ENCODE measurements at places on chromosomes 3 and 15.
A peak's percentile ranks its signal among the peaks of the same experiment; 100 is the strongest.

DNA sequence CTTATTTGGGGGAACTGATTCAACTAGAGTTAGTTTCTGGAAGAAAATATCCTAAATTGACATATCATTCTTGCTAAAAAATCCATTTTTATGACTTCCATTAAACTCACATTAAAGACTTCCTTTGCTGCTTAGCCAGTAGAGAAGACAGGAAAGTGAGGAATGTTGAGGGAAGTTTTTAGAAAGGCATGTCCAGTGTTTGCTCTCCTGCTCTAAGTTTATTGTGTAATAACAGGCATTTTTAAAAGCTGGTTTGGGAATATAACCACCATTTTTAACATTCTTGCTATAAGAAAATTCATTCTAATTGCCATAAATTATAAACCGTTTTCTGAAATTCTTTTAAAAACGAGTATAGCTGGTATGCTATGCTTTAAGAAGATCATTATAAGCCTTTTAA, 428.0 kb downstream of the RAP2B start:
- DNase-seq, result no peak

DNA sequence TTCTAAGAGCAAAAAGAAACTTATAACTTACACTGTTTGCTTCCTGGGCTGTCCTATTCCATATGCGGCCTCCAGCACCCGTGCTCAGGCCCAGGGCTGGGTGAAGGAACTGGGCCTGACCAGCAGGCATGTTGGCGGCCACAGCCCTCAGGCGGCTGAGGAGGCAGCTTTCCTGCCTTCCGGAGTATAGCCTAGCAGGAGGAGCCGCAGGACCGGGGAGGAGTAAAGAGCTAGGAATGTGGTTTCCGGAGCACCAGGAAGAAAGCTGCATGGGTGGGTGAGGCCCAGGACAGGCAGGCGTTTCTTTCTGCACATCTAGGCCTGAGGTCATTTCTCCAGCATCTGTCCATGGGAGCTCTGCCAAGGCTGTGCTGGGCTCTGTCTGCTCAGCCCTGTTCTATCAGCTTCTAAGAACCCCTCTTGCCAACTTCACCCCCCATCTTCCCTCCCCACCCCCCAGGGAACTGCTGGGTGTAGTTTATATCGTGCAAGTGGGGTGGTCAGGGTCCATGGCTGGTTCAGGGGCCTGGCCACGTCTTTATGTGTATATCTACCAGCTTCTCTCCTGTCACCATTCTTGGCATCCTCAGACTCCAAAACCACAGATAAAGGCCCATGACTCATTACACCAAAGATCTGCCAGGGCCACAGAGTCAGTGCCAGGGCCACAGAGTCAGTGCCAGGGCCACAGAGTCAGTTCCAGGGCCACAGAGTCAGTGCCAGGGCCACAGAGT, 7.8 kb upstream of the KIF7 start:
- DNase-seq, result peak; percentile 87

GRCh38 chr3:157610876-157611535, 107.8 kb upstream of the VEPH1 start:
- DNase-seq, result no peak

DNA sequence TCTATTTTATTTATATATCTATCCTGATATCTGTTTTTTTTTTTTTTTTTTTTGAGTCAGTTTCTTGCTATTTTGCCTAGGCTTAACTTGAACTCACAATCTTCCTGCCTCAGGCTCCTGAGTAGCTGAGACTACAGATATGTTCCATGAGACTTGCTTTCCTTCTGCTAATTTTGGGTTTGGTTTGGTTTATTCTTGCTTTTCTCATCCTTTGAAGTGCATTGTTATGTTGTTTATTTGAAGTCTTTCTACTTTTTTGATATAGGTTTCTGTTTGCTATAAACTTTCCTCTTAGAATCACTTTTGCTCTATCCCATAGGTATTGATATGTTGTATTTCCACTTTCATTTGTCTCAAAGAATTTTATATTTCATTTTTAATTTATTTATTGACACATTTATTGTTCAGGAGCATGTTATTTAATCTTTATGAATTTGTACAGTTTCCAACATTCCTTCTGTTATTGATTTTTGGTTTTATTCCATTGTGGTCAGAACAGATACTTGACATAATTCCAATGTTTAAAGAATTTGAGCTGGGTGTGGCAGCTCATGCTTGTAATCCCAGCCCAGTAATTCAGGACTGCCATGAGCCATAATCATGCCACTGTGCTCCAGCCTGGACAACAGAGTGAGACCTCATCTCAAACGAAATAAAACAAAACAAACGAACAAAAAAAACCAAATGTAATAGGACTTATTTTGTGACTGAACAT, 62.3 kb upstream of the PLSCR4 start:
- DNase-seq, result no peak

GRCh38 chr3:186307594-186308221, 54.3 kb downstream of the DGKG start:
- no peak for DNase-seq

GRCh38 chr3:168618827-168619470, 523.2 kb upstream of the GOLIM4 start:
- no peak for DNase-seq

GRCh38 chr3:5918626-5919025, 731.1 kb downstream of the EDEM1 start:
- no peak for DNase-seq

GRCh38 chr3:167729591-167729990, 5.1 kb downstream of the PDCD10 start:
- no peak for DNase-seq

- peak; percentile 94 for DNase-seq
These were observed 76.5 kb downstream of the HMG20A start for GRCh38 chr15:77497110-77497737.

DNA sequence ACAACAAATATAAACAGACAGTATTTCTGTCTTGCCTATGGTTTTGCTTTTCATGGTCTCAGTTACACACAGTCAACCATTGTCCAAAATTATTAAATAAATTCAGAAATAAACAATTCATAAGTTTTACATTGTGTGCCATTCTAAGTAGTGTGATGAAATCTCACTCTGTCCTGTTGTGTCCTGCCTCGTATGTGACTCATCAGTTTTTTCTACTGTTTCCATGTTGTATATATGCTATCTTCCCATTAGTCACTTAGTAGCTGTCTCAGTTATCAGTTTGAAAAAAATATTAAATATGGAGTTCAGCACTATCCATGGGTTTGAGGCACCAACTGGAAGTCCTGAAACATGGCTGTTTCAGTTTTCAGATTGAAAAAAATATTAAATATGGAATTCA, 282.4 kb upstream of the GRM7 start:
- DNase-seq, result no peak

DNA sequence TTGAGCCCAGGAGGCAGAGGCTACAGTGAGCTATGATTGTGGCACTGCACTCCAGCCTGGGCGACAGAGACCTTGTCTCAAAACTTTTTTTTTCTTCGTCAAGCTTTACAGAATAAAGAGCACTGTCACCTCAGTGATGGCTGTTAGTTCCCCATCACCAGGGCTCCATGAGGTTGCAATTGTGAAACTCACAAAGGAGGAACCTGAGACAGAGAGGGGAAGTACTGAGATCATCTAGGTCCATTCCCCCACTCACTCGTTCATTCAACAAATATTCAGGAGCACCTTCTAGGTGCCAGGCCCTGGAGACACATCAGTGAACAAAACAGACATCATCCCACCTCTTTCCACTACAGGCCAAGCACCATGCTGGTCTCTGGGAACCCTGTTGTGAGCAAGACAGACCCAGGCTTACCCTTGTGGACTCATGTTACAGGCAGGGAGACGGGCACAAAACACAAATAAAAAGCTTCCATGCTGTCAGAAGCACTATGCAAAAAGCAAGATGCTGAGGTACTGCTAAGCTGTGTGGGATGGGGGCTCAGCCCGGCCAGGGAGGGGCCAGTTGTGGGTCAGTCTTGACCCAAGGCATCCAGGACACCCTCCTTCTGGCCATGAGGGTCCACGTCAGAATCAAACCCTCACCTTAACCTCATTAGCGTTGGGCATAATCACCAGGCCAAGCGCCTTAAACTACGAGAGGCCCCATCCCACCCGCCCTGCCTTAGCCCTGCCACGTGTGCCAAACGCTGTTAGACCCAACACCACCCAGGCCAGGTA, 2.1 kb upstream of the RHO start:
- DNase-seq, result peak; percentile 10

DNA sequence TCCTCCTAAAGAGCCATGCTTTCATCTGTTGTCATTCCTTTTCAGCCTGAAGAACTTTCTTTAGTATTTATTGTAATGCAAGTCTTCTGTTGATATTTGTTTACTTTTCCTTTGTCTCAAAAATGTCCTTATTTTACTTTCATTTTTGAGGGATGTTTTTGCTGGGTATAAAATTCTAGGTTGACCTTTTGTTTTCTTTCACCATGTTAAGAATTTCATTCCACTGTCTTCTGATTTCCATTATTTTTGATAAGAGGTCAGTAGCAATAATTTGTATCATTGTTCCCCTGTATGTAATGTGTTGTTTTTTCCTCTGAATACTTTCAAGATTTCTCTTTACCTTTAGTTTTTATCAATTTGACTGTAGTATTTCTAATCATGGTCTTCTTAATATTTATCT, 91.1 kb downstream of the RSRC1 start:
- no peak for DNase-seq

DNA sequence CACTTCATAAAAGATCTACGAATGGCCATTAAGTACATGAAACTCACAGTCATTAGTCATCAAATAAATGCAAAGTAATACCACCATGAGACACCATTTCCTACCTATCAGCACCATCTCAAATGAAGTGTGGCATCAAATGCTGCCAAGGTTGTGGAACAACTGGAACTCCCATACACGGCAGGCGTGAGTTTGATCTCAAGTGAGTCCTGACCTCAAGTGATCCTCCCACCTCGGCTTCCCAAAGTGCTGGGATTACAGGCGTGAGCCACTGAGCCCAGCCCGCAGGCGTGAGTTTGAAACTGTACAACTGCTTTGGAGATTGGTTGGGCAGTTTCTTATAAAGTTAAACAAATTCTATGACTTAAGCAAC, 28.8 kb upstream of the HDAC11 start:
- DNase-seq, result peak; percentile 24

DNA sequence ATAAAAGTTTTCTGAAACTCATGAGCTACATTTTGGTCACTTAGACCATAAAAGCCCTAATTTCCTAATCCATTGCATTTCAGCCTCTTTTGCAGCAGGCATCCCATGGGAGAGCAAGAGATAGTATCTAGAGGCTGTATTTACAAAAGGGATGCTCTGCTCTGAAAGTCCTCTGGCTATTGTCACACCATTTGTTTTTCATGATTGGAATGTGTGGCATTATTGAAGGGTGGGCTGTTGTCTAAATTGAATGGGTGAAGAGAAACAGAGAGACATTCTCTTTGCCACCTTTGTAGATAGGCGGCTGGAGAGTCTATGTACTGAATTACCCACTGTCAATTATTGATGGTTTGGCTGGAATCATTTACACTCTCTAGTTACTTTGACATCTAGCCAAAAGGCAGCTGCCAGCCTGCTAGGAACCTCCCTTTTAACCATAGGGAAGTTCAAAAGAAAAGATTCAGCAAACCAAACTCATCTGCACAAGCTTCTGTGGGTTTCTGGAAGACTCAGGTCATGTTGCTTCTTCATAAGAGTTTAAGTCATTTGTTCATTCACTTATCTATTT, 89.8 kb upstream of the RARB start:
- no peak for DNase-seq

DNA sequence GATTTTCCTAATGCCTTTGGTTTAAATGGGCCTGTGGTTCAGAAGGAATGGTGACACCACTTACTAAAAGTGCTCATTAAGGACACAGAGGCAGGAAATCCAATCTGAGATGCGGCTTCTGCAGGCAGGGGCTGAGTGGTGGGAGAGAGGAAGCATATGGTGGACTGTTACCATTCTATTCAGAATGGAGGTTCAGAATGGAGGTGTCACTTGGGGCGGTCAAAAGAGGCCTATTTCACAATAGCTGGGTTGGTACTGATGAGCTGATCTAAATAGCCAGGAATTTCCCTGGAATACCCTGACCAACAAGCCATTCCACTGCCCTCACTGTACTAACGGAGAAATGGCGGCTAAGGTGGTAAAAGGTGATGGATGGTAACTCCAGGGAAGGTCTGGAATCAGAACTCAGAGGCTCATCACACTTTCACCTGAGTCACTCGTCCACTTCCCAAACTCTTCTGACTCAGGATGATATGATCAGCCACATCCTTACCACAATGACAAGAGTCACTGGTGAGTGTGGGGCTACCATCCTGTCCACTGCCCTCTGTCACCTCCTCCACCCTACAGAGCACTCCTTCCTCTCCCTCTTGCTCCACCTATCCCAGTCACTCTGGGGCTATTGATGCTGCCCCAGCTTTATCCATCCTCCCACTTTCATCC, 15.7 kb downstream of the RFT1 start:
- DNase-seq, result no peak

- no peak for DNase-seq
These were observed 275.7 kb upstream of the NAALADL2 start for GRCh38 chr3:174583396-174583795.

DNA sequence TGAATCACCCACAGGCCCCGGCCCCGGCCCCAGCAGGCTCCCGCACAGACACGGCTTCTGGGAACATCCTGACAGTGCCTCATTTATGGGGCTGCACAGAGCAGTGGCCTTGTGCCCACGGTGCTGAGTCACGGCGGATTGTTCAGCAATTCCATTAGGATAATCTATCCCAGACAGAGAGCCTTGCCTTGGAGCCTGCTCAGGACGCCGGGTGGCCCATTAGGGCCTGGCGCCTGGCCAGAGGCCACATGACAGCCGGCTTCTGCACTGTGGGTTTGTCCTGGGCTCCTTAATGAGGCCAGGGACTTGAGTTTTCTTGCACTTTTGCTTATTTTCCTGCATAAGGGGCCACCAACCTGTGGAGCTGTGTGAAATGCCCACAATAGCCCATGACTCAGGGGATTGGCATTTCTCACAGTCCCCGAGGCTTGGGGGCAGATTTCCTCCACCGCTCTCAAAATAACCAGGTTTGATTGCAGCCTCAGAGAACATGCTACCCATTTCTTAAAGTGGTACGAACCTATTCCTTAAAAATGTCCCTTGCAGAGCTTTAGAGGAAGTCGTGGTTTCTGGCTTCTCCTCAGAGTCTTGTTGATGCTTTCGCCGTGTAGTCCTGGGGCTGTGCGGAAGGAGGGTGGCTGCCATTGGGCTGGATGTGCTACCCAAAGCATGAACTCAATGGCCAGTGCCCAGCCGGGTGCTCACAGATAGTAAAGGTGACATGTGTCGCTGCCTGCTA, 19.0 kb downstream of the SYNM start:
- peak; percentile 90 for DNase-seq

DNA sequence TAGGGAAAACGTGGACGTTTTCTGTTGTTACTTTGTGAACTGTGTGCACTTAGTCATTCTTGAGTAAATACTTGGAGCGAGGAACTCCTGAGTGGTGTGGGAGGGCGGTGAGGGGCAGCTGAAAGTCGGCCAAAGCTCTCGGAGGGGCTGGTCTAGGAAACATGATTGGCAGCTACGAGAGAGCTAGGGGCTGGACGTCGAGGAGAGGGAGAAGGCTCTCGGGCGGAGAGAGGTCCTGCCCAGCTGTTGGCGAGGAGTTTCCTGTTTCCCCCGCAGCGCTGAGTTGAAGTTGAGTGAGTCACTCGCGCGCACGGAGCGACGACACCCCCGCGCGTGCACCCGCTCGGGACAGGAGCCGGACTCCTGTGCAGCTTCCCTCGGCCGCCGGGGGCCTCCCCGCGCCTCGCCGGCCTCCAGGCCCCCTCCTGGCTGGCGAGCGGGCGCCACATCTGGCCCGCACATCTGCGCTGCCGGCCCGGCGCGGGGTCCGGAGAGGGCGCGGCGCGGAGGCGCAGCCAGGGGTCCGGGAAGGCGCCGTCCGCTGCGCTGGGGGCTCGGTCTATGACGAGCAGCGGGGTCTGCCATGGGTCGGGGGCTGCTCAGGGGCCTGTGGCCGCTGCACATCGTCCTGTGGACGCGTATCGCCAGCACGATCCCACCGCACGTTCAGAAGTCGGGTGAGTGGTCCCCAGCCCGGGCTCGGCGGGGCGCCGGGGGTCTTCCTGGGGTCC, at the start of gene TGFBR2:
Gene TGFBR2 (plus strand): TSS at position 301 of the 731 bp plus-strand sequence. CDS start 283 bp downstream, at position 584.
- DNase-seq, result peak; percentile 98
